ENCODE measurements at places on chromosomes 5 and 9. TPM values are rescaled to one million over a fixed set of nuclear protein-coding genes. Genes with fewer than 3 reads are reported as not detected.

DNA sequence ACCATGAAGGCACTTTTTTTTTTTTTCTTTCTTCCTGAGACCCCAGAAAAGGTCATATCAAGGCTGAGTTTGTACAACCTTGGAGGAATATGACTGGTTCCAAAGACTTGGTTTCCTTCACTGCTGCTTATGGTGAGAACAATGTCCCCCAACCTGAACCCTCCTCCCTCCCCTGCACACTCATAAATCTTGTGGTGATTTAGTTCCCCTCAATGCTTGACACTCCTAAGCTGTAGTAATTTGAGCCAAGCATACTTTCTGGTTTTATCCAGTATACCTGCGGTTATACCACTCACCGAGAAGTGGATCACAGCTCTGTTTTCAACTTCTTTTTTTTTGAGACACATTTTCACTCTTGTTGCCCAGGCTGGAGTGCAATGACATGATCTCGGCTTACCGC is 149.9 kb upstream of the KLF4 start:
- no peak overlapping the region for H3K27ac ChIP-seq
- H3K27me3 ChIP-seq, result no peaks in the 10 kb centered on the region
- no peak for DNase-seq
- no peak overlapping the region for H3K4me3 ChIP-seq
- no peaks in the 10 kb centered on the region for H3K36me3 ChIP-seq
- H3K4me1 ChIP-seq, result no peaks in the 10 kb centered on the region

DNA sequence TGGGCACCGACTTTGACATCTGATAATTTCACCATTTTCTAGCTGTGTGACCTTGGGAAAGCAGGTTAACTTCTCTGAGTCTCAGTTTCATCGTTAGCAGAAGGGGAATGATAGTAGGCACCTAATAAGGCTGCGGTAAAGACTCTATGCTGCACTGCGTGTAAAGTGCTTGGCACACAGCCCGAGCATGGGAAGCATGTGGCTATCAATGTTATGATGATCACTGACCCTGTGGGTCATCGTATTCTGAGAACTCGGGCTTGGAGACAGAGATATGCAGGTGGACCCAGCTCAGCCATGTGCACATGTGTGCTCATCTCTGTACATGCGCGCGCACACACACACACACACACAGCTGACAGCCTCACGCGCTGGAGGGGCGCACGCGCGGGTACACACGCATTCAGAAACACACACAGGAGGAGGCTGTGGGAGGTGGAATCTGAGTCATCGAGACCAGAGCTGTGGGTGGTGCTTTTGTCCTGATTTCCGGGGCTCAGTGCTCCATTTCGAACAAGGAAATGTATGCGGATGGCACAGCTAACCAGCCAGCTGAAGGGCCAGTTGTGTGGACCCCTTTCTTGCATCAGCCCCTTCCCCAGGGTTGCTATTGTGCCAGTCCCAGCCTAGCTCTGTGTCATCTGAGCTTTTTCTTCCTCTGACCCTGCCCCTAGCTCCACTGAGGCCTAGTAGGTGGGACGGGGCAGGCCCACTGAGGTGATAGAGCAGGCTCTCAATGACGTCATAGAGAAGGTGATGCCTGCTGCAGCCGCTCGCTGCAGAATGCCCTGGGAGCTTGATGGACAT is 11.1 kb upstream of the ARAP3 start:
- no peak overlapping the region for H3K4me3 ChIP-seq
- H3K27ac ChIP-seq, result no peak overlapping the region
- peaks cover 6% of the 10 kb centered on the region for H3K4me1 ChIP-seq
- DNase-seq, result no peak

DNA sequence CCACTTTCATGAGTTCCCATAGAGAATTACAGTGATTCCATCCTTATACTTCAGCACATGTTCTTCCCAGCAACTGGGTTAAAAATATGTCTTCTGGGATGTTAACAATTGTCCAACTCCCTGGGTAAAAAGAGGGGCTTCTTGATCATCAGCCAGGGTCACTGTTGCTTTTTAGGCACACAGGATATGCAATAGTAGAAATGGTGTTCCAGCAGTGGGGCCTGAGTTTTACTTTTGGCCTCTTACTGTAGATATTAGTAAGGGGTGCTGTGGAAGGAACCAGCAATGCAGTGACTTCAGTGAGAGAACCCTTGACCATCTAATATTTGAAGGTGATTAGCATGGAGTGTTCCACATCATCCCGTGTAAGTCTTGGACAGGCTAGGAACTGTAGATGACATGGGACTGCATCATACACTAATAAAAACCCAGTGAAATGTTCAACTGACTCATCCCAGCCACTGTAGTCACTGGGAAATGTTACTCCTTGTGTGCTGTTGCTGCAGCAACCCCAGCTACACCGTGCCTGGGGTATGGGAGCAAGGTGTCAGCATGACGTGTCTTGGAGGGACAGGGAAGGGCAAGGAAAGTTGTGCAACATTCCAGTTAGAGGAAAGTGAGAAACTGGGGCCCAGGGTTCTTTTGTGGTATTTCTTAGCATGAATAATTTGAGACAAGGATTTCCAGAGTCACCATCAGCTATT is 610.9 kb downstream of the RAB3C start:
- no peak overlapping the region for H3K4me3 ChIP-seq
- no peak overlapping the region for H3K27ac ChIP-seq
- H3K36me3 ChIP-seq, result no peaks in the 10 kb centered on the region
- no peak for DNase-seq
- H3K27me3 ChIP-seq, result no peaks in the 10 kb centered on the region

GRCh38 chr9:96139592-96140295 is 162.2 kb downstream of the HSD17B3 start:
- no peak overlapping the region for H3K27ac ChIP-seq
- DNase-seq, result no peak
- H3K4me1 ChIP-seq, result peaks cover 21% of the 10 kb centered on the region

- H3K4me3 ChIP-seq, result no peak overlapping the region
- DNase-seq, result no peak
- no peaks in the 10 kb centered on the region for H3K4me1 ChIP-seq
- no peaks in the 10 kb centered on the region for H3K36me3 ChIP-seq
- no peak overlapping the region for H3K27ac ChIP-seq
- no peaks in the 10 kb centered on the region for H3K27me3 ChIP-seq
Observed at GRCh38 chr5:124685404-124685930, 61.0 kb downstream of the ZNF608 start.

GRCh38 chr9:33165263-33166151 is 1.6 kb downstream of the B4GALT1 start:
- peaks cover 41% of the 10 kb centered on the region for H3K4me1 ChIP-seq
- no peaks in the 10 kb centered on the region for H3K27me3 ChIP-seq
- H3K4me3 ChIP-seq, result peak overlapping the region; percentile 90
- no peaks in the 10 kb centered on the region for H3K36me3 ChIP-seq
- DNase-seq, result peak; percentile 78

DNA sequence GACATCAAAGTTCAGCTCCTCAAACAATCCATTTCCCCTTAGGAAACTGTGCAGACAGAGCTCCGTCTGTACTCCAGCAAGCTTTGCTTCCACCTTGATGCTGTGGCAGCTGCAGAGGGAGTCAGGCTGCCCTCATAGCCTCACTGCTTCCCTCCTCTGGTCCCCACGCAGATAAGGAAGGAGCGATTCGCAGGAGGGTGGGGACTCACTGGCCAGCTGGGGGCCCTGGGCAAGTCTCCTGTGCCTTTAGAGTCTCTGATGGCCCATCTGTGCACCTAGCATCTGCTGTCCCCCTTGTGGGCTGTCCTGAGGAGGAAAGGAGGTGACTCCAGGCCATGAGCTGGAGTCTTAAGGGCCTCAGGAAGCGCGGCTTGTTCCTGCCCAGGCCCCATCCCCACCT is 121.5 kb downstream of the ENTREP1 start:
- peaks cover 2% of the 10 kb centered on the region for H3K27me3 ChIP-seq
- H3K27ac ChIP-seq, result no peak overlapping the region
- no peaks in the 10 kb centered on the region for H3K36me3 ChIP-seq
- H3K4me3 ChIP-seq, result no peak overlapping the region

CDHR2 gene
- polyA plus RNA-seq, result 0.19 TPM

ITGA1 gene
- 0.43 TPM for polyA plus RNA-seq
